Bladder microvascular endothelial cell (primary cell): ENCODE measurements at places on chromosomes 16 and 17. TPM values are rescaled to one million over a fixed set of nuclear protein-coding genes. Genes with fewer than 3 reads are reported as not detected.

Gene TEN1
- total RNA-seq, result 15.2 and 16.0 TPM in 2 replicates

Gene TBC1D26
- 0.38 TPM in 1 of 2 replicates, not detected in the other for total RNA-seq

Gene ENPP7
- not detected in 2 replicates for total RNA-seq

Gene ANKRD40CL
- total RNA-seq, result not detected in 2 replicates

Gene CTRB1
- total RNA-seq, result not detected in 2 replicates

Gene DPEP1
- 0.32 and 1.1 TPM in 2 replicates for total RNA-seq

Gene MYO15B
- 6.0 and 36.5 TPM in 2 replicates for total RNA-seq

Gene CLEC19A
- total RNA-seq, result not detected in 2 replicates

Gene NATD1
- 1.6 and 3.8 TPM in 2 replicates for total RNA-seq

Gene CTCF
- total RNA-seq, result 20.1 and 28.3 TPM in 2 replicates

Gene IGFBP4
- total RNA-seq, result 187 and 316 TPM in 2 replicates

Gene IL32
- 105 and 319 TPM in 2 replicates for total RNA-seq

Gene OR4D1
- not detected in 2 replicates for total RNA-seq

Gene KCNJ18
- total RNA-seq, result not detected in 2 replicates

Gene HOXB4
- 2.3 and 3.3 TPM in 2 replicates for total RNA-seq

Gene PRR15L
- not detected in 2 replicates for total RNA-seq

Gene CRYM
- not detected in 2 replicates for total RNA-seq

Gene SPNS2
- total RNA-seq, result 109 and 135 TPM in 2 replicates

Gene UNC13D
- 0.97 and 4.7 TPM in 2 replicates for total RNA-seq

Gene SOX8
- total RNA-seq, result 0.16 and 1.3 TPM in 2 replicates

Gene TBC1D3H
- total RNA-seq, result not detected in 2 replicates

Gene PPP1R9B
- total RNA-seq, result 23.8 and 31.8 TPM in 2 replicates

Gene EPN3
- under 0.01 and 0.06 TPM in 2 replicates for total RNA-seq

Gene TBC1D3D
- total RNA-seq, result 0.13 TPM in 1 of 2 replicates, not detected in the other

Gene ABCC11
- not detected in 2 replicates for total RNA-seq

Gene OVCA2
- total RNA-seq, result 22.7 and 48.4 TPM in 2 replicates
